ENCODE measurements at places on chromosomes 1 and 21.
A peak's percentile ranks its signal among the peaks of the same experiment; 100 is the strongest.

DNA sequence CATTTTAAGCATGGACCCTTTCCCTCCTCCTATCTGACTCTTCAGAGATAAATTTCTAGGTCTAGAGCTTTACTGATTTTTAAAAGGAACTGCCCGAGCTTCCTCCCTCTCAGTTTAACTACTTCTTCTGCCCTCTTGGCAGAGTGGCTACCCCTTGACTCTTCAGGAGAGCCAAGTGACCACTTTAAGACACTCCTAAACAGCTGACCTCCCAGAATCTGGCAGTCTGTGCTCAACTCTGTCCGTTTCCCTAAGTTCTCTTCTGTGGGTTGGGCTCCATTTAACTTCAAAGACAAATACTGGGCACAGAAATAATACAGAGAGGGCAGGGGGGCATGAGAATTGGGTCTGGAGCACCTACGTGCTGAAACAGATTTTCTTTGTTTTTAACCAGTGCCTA, 196.3 kb upstream of the FOXD3 start:
- no peak for DNase-seq

- DNase-seq = peak; percentile 31
Observed at GRCh38 chr1:199113265-199113869, 474.5 kb downstream of the PTPRC start.

- no peak for DNase-seq
Observed at GRCh38 chr1:168472223-168472622, 71.6 kb downstream of the XCL2 start.

DNA sequence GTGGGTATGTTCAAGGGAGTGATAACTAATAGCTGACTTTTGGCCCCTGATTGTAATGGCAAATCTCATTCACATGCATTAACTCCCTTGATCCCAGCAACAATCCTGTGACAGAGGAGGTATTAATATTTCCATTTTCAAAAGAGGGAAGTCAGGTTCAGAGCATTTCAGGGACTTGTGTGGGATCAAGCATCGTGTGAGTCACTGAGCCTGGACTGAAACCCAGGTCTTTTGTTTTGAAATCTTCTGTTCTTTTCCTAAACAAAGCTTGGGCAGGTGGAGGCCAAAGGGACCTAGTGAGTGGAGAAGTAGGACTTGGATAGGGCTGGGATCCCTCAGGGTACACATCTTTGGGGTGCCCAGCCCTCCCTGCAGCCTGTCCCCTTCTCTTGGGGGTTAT, 37.9 kb downstream of the ETNK2 start:
- DNase-seq = no peak

DNA sequence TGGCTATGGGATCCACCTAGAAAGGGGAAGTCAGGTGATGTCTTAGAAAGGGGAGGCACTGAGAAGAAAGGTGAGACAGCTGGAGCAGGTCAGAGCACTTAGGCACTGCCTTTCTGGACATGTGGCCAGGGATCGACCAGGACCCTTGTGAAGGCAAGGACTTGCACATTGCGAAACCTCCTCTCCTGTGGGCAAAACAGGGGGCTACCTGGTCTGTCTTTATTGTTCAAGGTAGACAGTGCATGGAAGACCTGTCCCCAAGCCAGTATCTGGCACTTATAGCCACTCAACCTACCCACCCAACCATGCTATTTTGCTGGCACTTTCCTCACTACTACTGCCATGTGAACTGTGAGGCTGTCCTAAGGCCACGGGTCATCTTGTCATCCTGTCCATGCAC, 67.2 kb downstream of the NAV1 start:
- no peak for DNase-seq

- DNase-seq = no peak
Observed at GRCh38 chr1:159120317-159120716, 43.8 kb upstream of the AIM2 start.

DNA sequence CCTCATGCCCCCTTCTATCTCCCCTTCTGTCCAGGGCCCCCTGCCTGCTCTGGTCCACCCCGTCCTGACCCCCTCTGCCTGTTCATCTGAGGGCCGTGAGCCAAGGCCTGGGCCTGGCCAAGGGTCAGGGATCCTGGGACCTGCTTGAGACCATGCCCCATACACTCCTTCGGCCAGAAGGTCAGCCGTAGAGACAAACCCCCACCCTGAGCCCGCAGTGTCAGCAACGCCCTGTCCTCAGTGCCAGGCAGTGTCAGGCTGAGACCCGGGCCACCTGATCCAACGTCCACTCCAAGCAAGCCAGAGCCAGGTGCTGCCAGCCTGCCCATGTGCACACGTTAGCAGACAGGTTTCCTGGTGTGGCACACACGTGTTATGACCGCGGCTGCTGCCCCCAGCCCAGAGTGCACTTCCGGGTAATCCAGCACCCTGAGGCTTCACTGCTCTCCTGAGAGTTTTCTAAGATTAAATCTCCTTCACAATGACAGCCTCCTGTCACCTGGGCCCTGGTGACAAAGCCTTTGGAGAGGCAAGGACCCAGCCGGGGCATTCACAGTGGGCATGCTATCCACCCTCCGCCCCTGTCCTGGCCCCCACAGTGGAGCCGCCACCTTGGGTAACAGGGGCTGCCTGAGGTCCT, 10.1 kb upstream of the SAMD11 start:
- no peak for DNase-seq

- no peak for DNase-seq
Observed at GRCh38 chr1:1622010-1622787, 6.9 kb downstream of the MIB2 start.

DNA sequence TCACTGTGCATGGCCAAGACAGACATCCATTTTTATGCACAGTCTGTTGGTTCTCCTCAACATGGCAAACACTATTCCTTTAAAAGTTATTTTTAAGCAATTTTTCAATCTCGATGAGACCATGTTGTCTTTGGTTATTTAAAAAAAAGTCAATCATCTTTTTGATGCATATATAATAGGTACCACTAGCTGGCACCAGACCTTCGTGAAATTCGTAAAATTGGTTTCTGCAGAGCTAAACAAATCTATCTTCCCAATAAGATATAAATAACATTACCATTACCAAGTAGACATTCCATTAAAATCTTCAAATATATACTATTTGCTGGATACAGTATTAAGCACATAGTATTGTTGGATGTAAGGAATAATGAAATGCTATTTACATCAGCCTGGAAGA, 220.0 kb upstream of the GREM2 start:
- DNase-seq = no peak

GRCh38 chr1:205590777-205591513, 40.9 kb downstream of the ELK4 start:
- DNase-seq = no peak

DNA sequence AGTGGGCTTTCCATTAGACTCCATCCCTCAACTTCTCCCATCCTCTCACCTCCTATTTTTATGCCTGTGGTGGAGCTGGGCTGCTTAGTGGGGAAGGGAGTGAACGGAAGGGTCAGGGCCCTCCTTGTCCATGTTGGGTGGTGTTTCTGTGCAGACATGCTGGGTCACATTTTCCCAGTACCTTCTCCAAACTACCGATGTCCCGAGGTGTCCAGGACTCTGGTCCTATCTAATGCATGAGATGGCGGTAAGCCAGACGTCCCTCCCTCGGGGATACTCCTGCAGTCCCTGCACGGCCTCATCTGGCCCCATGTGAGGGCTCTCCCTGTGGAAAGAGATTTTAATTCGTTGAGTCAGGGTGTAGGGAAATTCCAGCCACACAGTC, 61.0 kb downstream of the OBSCN start:
- no peak for DNase-seq

- DNase-seq = no peak
Observed at GRCh38 chr1:172162236-172162635, 258.2 kb upstream of the C1orf105 start.
